PC-3 (cell line): ENCODE measurements at places on chromosomes 11 and 22. TPM values are rescaled to one million over a fixed set of nuclear protein-coding genes. Genes with fewer than 3 reads are reported as not detected.

DNA sequence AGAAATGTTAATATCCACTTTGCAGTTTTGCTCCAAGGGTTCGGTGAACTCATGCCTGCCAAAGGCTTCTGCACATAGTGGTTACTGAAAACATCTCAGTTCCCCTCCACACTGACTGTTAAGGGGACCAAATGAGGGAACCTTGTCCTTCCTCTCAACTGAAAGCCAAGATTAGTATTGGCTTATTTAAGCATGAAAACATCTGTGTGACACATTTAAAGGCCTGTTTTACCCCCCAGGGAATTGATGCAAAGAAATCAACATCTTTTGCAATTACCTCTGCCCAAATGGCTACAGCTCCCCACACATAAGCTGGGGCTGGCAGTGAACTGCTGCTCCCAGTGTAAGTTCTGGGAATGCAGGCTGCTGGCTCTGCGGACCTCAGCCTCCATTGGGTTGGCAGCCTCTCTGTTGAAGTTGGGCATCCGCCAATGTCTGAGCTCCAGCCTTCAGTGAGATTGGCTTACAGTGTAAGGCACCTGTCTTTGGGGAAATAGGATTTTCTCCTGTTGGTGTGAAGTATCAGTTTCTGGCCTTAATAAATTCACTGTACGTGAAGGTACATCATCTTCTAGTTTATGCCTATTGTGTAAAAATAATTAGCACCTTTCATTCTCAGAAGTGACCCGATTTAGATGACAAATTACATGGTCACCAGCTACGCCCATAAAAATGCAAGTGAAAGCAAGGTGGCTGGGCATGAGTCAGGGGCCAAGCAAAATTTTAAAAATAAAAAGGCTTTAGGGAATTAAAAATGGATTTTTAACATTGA is 213.4 kb upstream of the SYN3 start:
- DNase-seq, result no peak
- H3K27ac ChIP-seq, result no peak overlapping the region

- no peak overlapping the region for H3K27ac ChIP-seq
- no peaks in the 10 kb centered on the region for H3K36me3 ChIP-seq
Measured at GRCh38 chr11:6841694-6842093, 3.8 kb upstream of the OR10A5 start.

NAP1L4 gene
- total RNA-seq, result 115 and 160 TPM in 2 replicates

ASPHD2 gene
- total RNA-seq, result 2.1 and 2.4 TPM in 2 replicates

ZNF280B gene
- total RNA-seq, result 0.66 and 1.7 TPM in 2 replicates

SLC37A2 gene
- total RNA-seq, result 9.0 and 10.2 TPM in 2 replicates

GRCh38 chr11:72009156-72009555 is 10.4 kb downstream of the IL18BP start:
- H3K4me1 ChIP-seq, result no peaks in the 10 kb centered on the region
- H3K27ac ChIP-seq, result no peak overlapping the region
- peaks cover 83% of the 10 kb centered on the region for H3K36me3 ChIP-seq
- no peaks in the 10 kb centered on the region for H3K27me3 ChIP-seq
- no peak for DNase-seq
- no peak overlapping the region for H3K4me3 ChIP-seq

OR52A1 gene
- total RNA-seq, result not detected in 2 replicates

GRCh38 chr22:24752088-24752623 is 22.4 kb downstream of the PIWIL3 start:
- H3K4me3 ChIP-seq, result no peak overlapping the region
- H3K4me1 ChIP-seq, result no peaks in the 10 kb centered on the region
- H3K36me3 ChIP-seq, result no peaks in the 10 kb centered on the region
- peaks cover 65% of the 10 kb centered on the region for H3K27me3 ChIP-seq
- DNase-seq, result no peak

DNA sequence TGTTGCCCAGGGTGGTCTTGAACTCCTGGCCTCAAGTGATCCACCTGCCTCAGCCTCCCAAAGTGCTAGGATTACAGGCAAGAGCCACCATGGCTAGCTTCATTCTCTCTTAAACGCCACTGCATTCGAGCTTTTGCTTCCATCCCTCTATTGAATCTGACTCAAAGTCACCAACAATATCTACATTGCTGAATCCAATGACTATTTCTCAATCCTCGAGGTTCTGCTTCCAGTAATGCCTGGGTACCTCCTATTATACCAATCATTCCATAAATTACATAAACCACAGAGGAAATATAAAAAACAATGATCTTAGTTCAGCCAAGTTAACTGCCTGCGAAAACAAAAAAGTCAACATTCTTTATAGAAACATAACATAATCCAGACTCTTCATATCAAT is 11.9 kb upstream of the NXF1 start:
- H3K4me3 ChIP-seq, result no peak overlapping the region
- H3K36me3 ChIP-seq, result peaks cover 7% of the 10 kb centered on the region
- no peak for DNase-seq
- no peaks in the 10 kb centered on the region for H3K27me3 ChIP-seq

ALDH3B2 gene
- 0.40 TPM in 1 of 2 replicates, not detected in the other for total RNA-seq

- no peaks in the 10 kb centered on the region for H3K4me1 ChIP-seq
- H3K27me3 ChIP-seq, result no peaks in the 10 kb centered on the region
- no peak overlapping the region for H3K4me3 ChIP-seq
- peak; percentile 68 for DNase-seq
- no peak overlapping the region for H3K27ac ChIP-seq
Measured at GRCh38 chr11:30143098-30143705, 87.6 kb upstream of the FSHB start.

GRCh38 chr11:60455531-60456042 is at the start of gene MS4A1:
Gene MS4A1 (plus strand): TSS chr11:60455847. CDS start chr11:60462375, 6,528 bp downstream.
- no peaks in the 10 kb centered on the region for H3K36me3 ChIP-seq
- H3K27ac ChIP-seq, result no peak within 1 kb of the TSS
- DNase-seq, result no peak
- H3K27me3 ChIP-seq, result peaks cover 27% of the 10 kb centered on the region
- H3K4me1 ChIP-seq, result no peaks in the 10 kb centered on the region
- H3K4me3 ChIP-seq, result no peak within 1 kb of the TSS

GRCh38 chr11:67266449-67267187 is at the start of gene GRK2:
Gene GRK2 (plus strand): TSS chr11:67266473. CDS start chr11:67266700, 227 bp downstream.
- H3K27me3 ChIP-seq, result no peaks in the 10 kb centered on the region
- peak; percentile 58 for DNase-seq
- peak within 1 kb of the TSS; percentile 67 for H3K27ac ChIP-seq
- peaks cover 7% of the 10 kb centered on the region; the same call in 1 of the 2 replicates for H3K36me3 ChIP-seq
- peak within 1 kb of the TSS; percentile 74 for H3K4me3 ChIP-seq

DNA sequence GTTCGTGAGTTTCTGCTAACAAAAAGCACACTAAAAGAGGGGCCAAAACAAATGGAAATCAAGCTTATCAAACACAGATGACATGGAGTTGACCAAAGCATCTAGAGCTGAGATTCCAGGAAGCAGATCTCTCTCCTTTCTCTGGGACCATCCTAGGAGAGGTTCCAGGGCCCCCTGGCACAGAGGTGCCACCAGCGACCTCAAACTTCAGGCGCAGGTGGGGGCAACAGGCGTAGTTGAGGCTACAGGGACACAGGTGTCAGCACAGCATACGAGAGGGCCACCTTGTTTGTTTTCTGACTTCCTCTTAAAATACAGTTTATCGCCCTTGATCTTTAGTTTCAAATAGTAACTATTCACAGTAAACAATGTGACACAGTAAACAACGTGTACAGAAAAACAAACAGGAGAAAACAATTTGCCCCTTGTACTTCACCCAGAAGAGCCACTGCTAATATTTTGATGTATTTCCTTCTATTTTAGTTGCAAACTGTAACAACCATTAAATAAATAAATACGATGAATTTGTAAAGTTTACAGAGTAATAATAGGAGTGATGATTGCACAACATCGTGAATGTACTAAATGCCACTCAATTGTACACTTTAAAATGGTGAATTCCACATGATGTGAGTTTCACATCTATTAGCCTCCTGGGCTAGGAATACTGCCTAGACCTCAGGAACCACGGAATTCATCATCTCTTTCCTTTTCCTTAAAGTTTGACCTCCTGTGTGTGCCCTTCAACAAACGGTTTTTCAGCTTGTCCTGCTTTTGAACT is 52.2 kb downstream of the IGLL5 start:
- no peaks in the 10 kb centered on the region for H3K36me3 ChIP-seq
- no peaks in the 10 kb centered on the region for H3K4me1 ChIP-seq
- H3K4me3 ChIP-seq, result no peak overlapping the region
- H3K27ac ChIP-seq, result no peak overlapping the region
- DNase-seq, result no peak
- H3K27me3 ChIP-seq, result no peaks in the 10 kb centered on the region

DNA sequence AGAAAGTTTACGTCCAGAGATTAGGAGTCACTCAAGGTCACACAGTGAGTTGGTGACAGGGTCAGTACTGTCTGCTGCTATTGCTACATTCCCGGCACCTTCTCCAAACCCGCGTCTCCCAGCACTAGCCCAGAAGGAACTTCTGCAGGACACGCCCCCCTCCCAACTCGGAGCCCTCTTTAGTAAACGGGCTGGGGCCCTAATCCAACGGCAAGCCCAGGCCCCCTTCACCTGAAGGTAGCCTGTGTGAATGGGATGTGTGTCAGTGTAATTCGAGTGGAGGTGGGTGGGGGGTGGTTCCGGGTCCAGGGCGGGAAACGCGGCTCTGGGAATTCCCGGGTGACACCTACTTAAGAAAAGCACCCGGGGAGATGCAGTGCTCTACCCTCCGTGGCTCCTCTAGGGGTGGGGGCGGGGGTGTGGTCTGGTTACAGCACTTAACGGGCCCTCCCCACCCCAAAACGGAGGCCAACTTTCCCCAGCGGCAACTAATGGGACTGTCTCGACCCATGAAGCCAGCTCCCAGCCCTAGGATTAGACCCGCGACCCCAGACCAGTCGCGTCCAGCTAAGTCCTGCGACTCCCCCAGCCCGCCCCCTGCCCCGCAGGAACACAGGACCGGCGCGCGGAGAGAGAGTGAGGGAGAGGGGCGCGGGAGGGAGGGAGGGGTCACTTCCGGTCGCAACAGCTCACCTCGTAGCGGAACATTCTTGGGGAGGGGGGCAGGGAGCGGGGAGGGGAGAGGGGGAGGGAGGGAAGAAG is 468 bp downstream of the PATL1 start:
- no peaks in the 10 kb centered on the region for H3K27me3 ChIP-seq
- peak; percentile 37 for DNase-seq
- peak overlapping the region; percentile 77 for H3K4me3 ChIP-seq
- peaks cover 31% of the 10 kb centered on the region for H3K36me3 ChIP-seq

DNA sequence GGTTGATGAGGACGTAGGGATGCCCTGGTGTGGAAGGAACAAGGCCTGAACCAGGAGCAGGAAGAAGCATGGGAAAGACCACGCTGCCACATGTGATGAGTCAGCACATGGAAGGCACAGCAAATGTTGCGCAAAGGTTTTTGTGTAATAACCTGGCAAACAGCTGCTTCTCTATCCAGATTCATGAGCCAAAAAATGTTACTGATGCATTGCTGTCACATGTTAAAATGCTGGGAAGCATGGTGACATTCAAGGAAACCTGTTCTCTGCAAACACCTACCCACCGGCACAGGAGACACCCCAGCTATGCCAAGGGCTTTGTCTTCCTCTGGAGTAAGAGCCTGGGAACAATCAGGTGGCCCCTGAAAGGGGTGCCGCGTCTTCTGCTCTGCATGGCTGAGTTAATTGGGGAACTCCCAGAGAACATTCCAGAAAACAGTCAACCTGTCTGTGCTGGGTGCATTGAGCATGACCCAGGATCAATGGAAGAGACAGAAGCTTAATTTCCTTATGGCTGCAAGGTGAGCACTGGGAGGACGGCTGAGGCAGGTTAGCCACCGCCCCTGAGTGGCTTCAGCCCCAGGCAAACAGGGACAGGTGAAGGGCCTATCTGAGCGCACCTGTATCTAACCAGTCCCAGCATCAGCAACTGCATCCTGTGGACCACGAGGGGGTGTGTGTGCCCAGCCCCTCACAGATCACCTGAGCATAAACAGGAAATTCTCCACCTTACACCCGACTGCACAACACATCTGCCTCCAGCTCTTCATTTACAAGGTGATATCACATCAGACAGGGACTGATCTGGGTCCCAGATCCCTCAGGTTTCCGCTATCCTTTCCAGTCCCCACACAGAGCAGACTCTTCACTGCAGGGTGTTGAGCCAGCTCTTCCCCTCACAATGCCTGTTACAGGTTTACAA is 108.4 kb downstream of the GGTLC2 start:
- no peaks in the 10 kb centered on the region for H3K36me3 ChIP-seq
- no peak overlapping the region for H3K27ac ChIP-seq
- no peaks in the 10 kb centered on the region for H3K27me3 ChIP-seq
- H3K4me3 ChIP-seq, result no peak overlapping the region
- no peaks in the 10 kb centered on the region for H3K4me1 ChIP-seq
- peak; percentile 4 for DNase-seq

MYO7A gene
- 0.66 and 1.2 TPM in 2 replicates for total RNA-seq

DNA sequence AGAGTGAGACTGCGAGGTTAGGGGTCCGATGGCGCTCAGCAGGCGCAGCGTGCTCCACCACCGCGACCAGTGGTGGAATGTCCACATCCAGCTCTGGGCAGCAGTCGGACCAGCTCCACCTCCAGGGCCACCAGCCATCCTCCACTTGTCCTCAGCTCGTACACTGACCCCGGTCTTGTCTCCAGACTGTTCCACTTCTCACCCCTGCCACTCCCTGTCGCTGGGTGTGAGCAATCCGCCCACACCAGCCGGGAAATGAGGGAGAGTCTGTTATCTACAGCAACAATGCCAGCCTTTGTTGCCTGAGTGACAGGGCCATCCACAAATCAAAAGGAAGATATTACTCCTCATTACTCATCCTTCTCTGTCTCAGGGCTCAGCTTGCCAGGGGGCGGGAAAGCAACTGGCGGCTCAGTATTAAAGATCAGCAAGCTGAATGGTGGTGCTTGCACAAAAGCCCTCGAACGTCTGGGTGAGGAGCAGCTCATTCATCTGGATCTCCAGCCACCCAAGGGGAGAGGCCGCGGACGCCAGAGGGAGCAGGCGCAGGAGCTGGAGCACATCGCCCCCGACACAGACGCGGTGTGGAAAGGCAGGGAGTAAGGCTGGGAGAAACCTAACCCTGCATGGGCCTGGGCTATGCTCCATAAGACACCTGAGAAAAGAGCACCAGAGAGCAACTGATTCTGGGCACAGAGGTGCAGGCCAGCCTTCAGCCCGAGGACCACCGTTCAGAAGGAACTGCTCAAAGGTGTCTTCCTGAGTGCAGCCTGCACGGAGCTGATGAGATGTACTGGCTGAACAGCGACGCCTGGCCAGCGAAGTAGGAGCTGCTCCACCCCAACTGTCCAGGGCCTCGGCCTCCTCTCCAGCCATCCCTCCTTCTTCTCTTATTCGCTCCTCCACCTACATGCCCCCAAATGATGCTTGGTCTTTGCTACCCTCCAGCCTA is 21.9 kb downstream of the IGSF9B start:
- no peak overlapping the region for H3K27ac ChIP-seq
- H3K36me3 ChIP-seq, result no peaks in the 10 kb centered on the region
- no peaks in the 10 kb centered on the region for H3K27me3 ChIP-seq
- peak; percentile 68 for DNase-seq

- H3K27me3 ChIP-seq, result no peaks in the 10 kb centered on the region
- H3K27ac ChIP-seq, result no peak overlapping the region
- H3K4me1 ChIP-seq, result peaks cover 34% of the 10 kb centered on the region
- no peaks in the 10 kb centered on the region for H3K36me3 ChIP-seq
Measured at GRCh38 chr22:37310815-37311595, 28.7 kb downstream of the CYTH4 start.

- H3K4me1 ChIP-seq, result no peaks in the 10 kb centered on the region
- no peaks in the 10 kb centered on the region for H3K27me3 ChIP-seq
- no peak overlapping the region for H3K4me3 ChIP-seq
Measured at GRCh38 chr22:41983513-41984405, 14.5 kb downstream of the SEPTIN3 start.

- H3K27ac ChIP-seq, result no peak overlapping the region
- no peak for DNase-seq
- H3K27me3 ChIP-seq, result no peaks in the 10 kb centered on the region
- H3K36me3 ChIP-seq, result no peaks in the 10 kb centered on the region
Measured at GRCh38 chr11:68107689-68108088, 13.5 kb downstream of the CHKA start.
